Activated CD4-positive, alpha-beta T cell treated with anti-CD3 and anti-CD28 coated beads, Interleukin-2, amount 50 U/mL, for 4 hours (primary cell): ENCODE measurements at places on chromosomes 6 and 20.

DNA sequence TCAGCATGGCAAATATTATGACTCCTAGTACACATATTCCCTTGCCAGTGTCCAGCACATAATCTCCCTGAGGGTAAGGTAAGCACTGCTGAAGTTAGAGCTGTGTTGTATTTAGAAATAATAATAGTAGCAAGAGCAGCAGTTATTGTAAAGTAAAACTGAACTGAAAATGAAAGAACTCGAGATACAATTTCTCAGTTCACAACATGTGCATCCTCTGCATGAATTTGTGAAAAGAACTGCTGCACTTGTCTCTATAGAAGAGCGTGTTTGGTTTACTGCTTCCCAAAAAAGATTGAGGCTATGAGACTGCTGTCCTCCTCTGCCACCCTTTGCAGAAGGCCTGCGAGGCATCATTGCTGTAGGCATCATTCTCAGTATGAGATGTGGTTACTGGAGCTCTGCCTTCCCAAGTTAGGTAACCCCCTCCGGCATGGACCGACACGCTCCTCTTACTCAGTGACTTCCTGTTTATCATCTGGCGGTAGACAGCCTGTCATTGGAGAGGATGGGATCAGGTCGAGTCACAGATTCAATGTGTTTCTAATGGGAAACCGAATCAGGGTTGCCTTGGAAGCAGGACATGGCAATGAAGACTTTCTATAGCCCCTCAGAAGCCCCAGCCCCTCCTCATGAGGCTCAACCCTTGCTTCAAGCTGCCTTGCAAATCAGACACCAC is 48.1 kb downstream of the SLC24A3 start:
- DNase-seq: no peak

DNA sequence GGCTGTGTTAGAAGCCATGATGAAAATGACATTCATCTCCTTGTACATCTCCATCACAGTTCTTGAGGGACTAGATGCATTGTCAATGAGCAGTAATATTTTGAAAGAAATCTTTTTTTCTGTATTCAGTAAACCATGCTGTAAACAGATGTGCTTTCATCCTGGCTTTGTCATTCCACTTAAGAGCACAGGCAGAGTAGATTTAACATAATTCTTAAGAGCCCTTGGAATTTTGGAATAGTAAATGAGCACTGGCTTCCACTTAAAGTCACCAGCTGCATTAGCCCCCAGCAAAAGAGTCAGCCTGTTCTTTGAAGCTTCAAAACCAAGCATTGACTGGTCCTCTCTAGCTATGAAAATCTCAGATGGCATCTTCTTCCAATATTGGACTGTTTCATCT is 197.8 kb upstream of the HDDC2 start:
- no peak for DNase-seq

- no peak for DNase-seq
These were observed 84.6 kb downstream of the ANKS1A start for GRCh38 chr6:34973547-34974248.

DNA sequence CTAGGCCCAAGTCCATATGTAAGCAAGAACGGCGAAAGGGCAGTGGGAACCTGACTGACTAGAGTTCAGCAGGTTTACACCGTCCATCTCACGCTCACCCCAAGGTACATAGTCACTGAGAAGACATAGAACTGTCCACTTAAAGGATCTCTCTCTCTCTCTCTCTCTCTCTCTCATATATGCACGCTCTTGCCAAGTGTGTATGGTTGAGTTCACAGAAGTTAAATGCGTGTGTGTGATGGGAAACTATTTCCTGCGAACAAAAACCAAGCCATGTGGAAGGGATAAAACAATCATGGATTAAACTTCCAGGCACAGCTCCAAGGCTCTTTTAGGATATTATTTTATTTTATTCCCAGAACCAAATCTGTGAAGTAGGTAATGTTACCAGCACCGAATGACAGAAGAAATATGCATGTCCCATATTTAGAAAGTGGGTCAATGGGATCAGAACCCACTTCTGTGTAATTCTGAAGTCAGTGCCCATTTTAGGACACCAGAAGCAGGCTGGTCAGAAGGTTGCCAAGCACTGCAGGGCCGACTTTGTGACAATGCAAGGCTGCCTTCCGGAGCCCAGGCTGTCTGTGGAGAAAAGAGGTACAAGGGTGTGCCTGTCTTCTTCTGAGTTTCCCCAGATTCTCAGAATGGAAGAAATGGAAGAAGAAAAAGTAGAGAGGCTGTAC is 49.2 kb upstream of the MAP7 start:
- no peak for DNase-seq

- DNase-seq: no peak
These were observed 125.8 kb upstream of the CST7 start for GRCh38 chr20:24823176-24823784.

GRCh38 chr20:46681032-46681854 is 8.0 kb downstream of the TP53RK start:
- peak; percentile 63 for DNase-seq

DNA sequence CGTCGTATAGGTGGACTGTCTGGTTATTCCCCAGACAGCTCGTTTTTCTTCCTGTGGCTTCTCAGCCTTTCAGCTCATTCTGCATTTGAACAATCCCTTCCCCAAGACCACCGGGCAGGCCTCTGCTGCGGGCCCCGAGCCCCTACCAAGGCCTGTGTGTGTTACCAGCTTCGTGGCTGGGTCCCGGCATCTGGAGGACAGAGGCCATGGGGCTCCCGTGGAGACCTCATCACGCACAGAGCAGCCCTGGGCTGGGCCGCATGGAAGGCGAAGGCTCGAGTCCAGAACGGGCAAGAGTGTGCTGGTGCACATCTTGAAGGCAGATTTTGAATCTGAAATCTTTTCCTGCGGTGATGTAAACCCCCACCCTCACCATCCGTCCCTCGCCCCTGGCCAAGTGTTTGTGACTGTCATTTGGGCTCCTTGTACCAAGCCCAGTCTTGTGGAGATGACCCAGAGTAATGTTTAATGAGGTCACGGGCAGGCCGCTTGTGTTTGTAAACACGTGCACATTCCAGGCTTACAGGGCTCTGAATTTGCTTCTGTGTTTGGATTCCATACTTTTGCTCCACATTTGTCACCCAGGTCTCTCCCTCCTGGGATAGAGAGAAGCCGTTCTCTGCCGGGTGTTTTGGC is 119.6 kb downstream of the CDH4 start:
- no peak for DNase-seq

GRCh38 chr6:152642578-152643375 is 5.6 kb upstream of the SYNE1 start:
- no peak for DNase-seq

- no peak for DNase-seq
These were observed 1.3 kb downstream of the OVOL2 start for GRCh38 chr20:18056174-18057100.

GRCh38 chr6:165605901-165606739 is 56.9 kb downstream of the PDE10A start:
- no peak for DNase-seq

- no peak for DNase-seq
These were observed 199.0 kb downstream of the KCNQ5 start for GRCh38 chr6:72820906-72821305.

- DNase-seq: no peak
These were observed 326.4 kb upstream of the MARCKS start for GRCh38 chr6:113530769-113531168.

GRCh38 chr6:26027491-26028211 is 59.6 kb upstream of the HFE start:
- no peak for DNase-seq

DNA sequence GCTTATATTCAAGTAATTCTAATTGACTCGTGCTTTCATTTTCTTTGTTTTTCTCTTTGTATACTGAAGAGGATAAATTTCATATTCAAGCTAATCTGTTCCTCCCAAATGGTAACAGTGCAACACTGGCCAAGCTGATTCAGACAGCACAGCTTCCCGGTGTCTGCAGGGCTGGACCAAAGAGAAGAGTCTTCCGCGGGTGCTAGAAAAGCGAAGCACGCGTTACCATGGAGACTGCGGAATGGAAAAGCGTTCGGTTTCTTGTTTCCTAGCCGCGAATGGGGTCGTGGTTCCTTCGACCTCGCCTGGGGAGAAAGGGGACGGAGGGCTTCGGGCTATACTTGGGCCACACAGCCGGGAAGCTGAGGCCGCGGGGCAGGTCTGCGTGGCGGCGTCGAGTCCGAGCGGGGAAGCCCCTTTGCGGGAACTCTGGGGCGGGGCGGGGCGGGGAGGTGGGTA is 6.2 kb upstream of the ZNF311 start:
- DNase-seq: peak; percentile 31

GRCh38 chr20:22962567-22963439 is 72.3 kb upstream of the SSTR4 start:
- no peak for DNase-seq

DNA sequence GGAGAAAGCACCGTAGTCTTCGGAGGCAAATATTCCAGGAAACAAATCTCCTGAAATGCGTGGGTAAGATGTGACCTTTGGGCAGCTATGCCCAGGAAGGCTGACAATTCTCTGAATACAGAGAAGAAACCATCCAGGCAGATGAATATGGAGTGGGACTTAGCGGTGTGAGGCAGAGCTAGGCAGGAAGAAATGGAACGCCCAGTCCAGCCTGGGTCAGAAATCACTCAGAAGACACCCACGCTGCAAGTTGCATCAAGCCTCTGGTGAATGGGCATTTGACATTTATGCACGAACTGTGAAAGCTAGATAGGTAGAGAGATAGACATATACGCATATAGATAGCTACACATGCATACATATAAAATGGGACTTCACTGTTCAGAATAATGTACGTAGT is 498.5 kb downstream of the QKI start:
- no peak for DNase-seq

- DNase-seq: no peak
These were observed 109.9 kb downstream of the NOL4L start for GRCh38 chr20:32474967-32475811.

DNA sequence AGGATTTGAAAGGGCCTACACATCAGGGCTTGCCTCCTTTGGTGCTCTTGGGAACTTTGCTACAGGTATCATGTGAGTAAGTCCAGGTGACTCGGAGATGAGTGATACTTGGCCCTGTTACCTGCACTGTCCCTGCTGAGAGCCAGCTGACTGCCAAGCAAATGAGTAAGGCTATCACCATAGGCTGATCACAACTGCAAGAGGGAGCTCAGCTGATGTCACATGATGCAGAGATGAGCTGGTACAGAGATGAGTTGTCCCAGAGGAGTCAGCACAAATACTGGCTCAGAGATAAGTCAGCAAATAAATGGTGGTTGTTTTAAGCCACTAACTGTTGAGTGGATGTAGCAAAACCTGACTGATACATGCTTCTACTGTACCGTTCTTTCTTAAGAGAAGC is 41.4 kb downstream of the LAMP5 start:
- no peak for DNase-seq

DNA sequence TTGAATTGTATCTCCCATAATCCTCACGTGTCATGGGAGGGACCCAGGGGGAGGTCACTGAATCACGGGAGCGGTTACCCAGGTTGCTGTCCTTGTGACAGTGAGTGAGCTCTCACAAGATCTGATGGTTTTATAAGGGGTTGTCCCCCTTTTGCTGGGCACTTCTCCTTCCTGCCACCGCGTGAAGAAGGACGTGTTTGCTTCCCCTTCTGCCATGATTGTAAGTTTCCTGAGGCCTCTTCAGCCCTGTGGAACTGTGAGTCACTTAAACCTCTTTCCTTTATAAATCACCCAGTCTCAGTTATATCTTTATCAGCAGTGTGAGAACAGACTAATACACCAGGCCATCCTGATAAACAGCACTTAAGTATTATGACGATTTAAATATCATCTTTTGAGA is 9.0 kb upstream of the MRGBP start:
- no peak for DNase-seq

- no peak for DNase-seq
These were observed 110.3 kb upstream of the TNFAIP3 start for GRCh38 chr6:137756788-137757187.

GRCh38 chr6:23591761-23592160 is 534.3 kb upstream of the NRSN1 start:
- DNase-seq: no peak

- DNase-seq: no peak
These were observed 46.1 kb downstream of the MYO6 start for GRCh38 chr6:75794954-75795739.

GRCh38 chr6:150576651-150577226 is 22.9 kb upstream of the PLEKHG1 start:
- DNase-seq: no peak

GRCh38 chr6:170021579-170021978 is 269.3 kb downstream of the DLL1 start:
- no peak for DNase-seq

DNA sequence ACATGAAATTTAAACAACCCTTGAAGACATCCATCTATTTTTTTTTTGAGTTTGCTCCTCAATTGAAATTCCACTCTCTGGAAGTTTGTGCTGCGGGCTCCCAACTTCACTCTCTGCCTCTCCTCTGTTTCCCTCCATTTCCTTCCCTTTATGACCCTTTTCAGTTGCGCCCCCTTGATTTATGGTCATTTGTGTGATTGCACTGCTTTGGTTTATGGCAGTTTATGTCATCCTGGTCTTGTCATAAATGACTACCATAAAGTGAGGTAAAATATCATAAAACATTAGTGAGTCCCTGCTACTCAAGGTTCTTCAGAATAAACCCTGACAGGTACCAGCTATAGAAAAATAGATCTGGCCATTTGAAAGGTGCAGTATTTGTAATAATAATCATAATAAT is 348.3 kb upstream of the ZFP64 start:
- no peak for DNase-seq

GRCh38 chr20:59988141-59988540 is 29.9 kb downstream of the CDH26 start:
- DNase-seq: no peak

GRCh38 chr20:37838769-37839431 is 64.0 kb upstream of the VSTM2L start:
- no peak for DNase-seq

GRCh38 chr6:144723431-144723830 is 438.3 kb downstream of the UTRN start:
- DNase-seq: no peak

DNA sequence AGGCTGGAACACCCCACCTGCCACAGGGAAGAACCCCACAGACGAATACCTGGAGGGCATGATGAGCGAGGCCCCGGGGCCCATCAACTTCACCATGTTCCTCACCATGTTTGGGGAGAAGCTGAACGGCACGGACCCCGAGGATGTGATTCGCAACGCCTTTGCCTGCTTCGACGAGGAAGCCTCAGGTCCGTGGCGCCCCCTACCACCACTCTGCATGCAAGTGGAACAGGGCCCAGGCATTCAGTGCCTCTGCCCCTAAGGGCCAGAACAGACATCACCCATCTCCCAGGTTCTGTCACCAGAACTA is 6.6 kb downstream of the MYL9 start:
- DNase-seq: no peak

GRCh38 chr6:123610779-123611178 is 26.0 kb downstream of the TRDN start:
- DNase-seq: no peak

GRCh38 chr6:152026291-152026690 is 218.8 kb downstream of the ESR1 start:
- no peak for DNase-seq

- DNase-seq: no peak
These were observed 219.0 kb downstream of the ERMARD start for GRCh38 chr6:169970306-169970988.
